Colonic mucosa (tissue), 4 donors: ENCODE measurements at places on chromosomes 3 and 15. TPM values are rescaled to one million over a fixed set of nuclear protein-coding genes. Genes with fewer than 3 reads are reported as not detected.

GRCh38 chr3:17355591-17355990 lies 386.8 kb downstream of the TBC1D5 start:
- DNase-seq, result no peak
- H3K27me3 ChIP-seq, result no peaks in the 10 kb centered on the region
- no peak overlapping the region for H3K4me3 ChIP-seq

DNA sequence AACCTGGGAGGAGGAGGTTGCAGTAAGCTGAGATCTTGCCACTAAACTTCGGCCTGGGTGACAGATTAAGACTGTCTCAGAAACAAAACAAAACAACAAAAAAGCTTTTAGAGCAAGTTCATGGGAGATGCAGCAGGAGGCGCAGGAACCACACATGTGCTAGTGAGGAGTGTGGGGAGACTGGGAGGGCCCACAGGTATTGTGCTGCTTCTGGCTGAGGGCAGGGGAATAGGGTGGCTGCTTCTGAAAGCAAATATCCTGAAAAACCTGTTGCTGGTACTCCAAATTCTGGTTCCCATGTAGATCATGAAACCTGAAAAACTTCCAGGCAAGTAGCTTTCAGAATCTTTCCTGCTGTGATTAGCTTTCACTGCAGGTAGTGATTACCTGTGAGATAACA lies 22.1 kb downstream of the TYRO3 start:
- no peaks in the 10 kb centered on the region for H3K36me3 ChIP-seq
- H3K27ac ChIP-seq, result no peak overlapping the region
- no peak for DNase-seq
- no peak overlapping the region for H3K4me3 ChIP-seq

The CKMT1A gene
- 204 TPM for total RNA-seq

DNA sequence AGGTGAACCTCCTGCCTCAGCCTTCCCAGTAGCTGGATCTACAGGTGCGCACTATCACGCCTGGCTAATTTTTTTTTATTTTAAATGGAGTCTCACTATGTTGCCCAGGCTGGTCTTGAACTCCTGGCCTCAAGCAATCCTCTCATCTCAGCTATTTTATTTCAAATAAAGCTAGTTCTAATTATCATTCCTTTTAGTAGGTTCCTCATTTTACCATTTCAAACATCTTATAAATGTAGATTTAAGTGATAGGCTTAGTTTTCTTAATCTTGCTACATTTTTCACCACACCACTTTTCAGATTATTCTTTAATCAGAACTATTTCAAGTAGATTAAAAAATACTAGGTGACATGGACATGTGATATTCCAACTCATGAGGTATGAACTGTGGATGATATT lies 30.3 kb downstream of the PIGB start:
- no peak overlapping the region for H3K27ac ChIP-seq
- no peaks in the 10 kb centered on the region for H3K27me3 ChIP-seq
- no peak overlapping the region for H3K4me3 ChIP-seq
- H3K36me3 ChIP-seq, result no peaks in the 10 kb centered on the region

- no peaks in the 10 kb centered on the region for H3K27me3 ChIP-seq
- no peaks in the 10 kb centered on the region for H3K36me3 ChIP-seq
Measured at GRCh38 chr3:170033489-170033888, 4.3 kb upstream of the GPR160 start.

The IQCF5 gene
- not detected for total RNA-seq

GRCh38 chr15:51864408-51865056 lies 35.1 kb downstream of the TMOD3 start:
- H3K27me3 ChIP-seq, result no peaks in the 10 kb centered on the region
- peaks cover 10% of the 10 kb centered on the region for H3K36me3 ChIP-seq
- H3K4me1 ChIP-seq, result no peaks in the 10 kb centered on the region
- no peak overlapping the region for H3K4me3 ChIP-seq

DNA sequence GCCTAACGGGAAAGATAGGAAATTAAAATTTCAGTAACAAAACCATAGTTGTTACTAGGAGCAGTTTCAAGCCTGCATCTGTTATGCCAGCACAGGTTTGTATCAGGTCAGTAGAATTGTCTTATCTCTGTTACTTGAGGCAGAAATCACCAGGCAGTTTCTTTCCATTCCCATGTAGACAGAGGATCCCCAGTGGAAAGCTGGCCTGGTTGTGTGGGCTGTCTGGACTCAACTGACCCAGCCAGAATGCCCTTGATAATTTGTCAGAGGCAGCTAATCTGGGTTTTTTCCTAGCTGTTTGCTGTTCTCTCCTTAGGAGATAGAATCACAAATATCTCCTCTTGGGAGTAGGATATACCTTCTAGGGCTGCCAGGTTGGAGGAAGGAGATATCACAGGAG lies 1044.7 kb downstream of the IGSF11 start:
- no peaks in the 10 kb centered on the region for H3K4me1 ChIP-seq
- H3K27ac ChIP-seq, result no peak overlapping the region
- DNase-seq, result no peak

- H3K36me3 ChIP-seq, result no peaks in the 10 kb centered on the region
- H3K27me3 ChIP-seq, result no peaks in the 10 kb centered on the region
- no peaks in the 10 kb centered on the region for H3K4me1 ChIP-seq
Measured at GRCh38 chr3:30750967-30751366, 143.5 kb downstream of the GADL1 start.
